ENCODE measurements at places on chromosomes 7 and 10.

DNA sequence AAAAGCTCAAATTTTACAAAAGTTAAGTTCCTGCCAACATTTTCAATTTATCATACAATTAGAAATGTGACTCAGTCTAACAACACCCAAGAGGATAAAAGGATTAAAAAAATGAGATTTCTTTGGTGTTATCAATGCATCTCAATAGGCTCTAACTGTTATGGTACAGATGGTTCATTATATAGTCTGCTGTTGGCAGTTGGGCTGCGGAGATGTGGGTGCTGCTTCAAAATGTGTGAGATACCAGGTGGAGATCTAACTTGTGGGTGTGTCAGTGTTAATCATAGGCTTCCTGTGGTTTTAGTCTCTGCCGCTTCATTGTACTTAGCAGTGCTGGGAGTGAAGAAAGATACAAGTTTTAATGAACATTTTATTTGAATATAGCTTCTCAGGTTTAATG is 231.2 kb downstream of the EXOC4 start:
- DNase-seq, result no peak

GRCh38 chr7:37448636-37449361 is at the start of gene ELMO1:
Gene ELMO1 (minus strand): TSS chr7:37448864. CDS start chr7:37342690, 106,174 bp downstream.
- DNase-seq, result no peak

DNA sequence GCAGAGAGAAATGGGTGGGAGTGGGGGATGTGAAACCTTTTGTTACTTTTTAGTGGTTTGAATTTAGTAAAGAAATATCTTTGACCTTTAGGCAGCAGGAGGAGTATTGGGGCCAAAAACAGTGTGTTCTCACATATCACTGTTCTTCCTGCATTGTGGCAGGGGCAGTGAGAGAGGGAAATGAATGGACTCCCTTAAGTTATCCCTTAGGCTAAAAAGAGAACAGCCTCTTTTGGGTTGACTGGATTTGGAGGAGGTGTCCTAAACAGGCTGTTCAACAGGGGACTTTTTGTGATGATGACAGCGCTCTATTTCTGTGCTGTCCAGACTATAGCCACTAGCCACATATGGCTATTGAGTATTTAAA is 22.3 kb downstream of the ZNF775 start:
- DNase-seq, result no peak

GRCh38 chr7:27967639-27968038 is 213.0 kb downstream of the JAZF1 start:
- DNase-seq, result no peak

DNA sequence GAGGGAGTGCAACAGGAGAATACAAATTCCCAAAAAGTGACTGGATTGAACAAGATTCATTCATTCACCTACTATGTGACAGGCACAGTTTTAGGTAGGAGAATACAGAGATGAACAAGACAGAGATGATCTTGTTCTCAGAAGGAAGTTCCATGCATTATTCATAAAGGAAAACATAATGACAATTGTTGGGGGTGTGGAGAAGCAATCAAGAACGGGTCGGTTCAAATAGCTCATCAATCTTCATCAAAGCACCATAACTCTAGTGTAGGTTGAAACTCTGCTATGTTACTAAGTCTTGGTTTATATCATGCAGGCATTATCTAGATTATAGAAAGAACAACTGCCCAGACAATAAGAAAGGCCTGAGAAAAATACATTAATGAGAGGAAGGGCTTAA is 243.7 kb downstream of the DGKI start:
- DNase-seq, result no peak

DNA sequence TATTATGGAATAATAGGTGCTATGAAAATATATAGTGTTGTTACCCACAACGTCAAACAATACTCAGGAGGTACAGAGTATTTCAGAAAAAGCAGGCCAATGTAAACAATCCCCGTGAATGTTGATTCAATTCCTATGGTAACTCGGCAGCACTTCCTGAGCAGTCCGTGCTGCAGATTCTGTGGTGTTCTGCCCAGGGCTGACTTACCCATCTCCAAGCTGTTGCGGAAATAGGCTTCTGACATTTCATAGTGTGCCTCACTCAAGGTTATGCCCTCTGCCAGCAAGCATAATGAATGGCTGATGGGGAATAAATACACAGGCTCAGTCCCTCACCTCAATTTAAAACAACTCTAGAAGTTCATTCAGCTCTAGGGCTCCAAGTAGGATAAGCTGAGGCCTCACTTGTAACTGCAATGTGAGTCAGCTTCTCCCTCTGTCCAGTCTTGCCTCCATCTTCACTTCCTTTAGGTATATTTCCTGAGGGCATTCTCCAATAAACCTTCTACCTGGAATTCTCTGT is 177.6 kb downstream of the GNAI1 start:
- DNase-seq, result no peak

- no peak for DNase-seq
Observed at GRCh38 chr7:108592646-108593201, 23.1 kb downstream of the DNAJB9 start.

GRCh38 chr10:51892965-51893658 is 193.7 kb upstream of the CSTF2T start:
- DNase-seq, result no peak

GRCh38 chr7:45645141-45645969 is 71.2 kb downstream of the ADCY1 start:
- no peak for DNase-seq

DNA sequence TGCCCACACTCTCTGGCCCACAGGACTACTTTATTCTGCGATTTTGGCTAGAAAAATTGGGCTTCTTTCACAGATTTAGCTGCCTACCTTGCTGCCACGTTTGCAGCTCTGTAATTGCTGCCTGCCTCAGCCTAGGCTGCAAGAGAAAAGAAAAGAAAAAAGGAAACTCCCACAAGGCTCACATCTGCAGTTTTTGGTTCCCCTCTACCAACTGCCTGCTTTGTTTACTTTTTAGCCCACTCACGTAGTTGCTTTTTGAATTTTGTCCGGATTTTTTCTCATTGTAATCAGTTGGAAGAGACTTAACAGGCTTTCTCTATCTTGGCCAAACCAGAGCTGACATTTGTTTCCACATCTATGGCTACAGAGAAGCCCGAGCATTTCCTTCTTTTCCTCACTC is 24.3 kb downstream of the SUN3 start:
- DNase-seq, result no peak
